ENCODE measurements at places on chromosomes 4 and X. TPM values are rescaled to one million over a fixed set of nuclear protein-coding genes. Genes with fewer than 3 reads are reported as not detected.

Gene ZAR1
- not detected for polyA plus RNA-seq

Gene CT45A3
- not detected for polyA plus RNA-seq

Gene AVPR2
- polyA plus RNA-seq = 22.1 TPM

GRCh38 chr4:159155119-159155518, 52.2 kb downstream of the RAPGEF2 start:
- no peak for DNase-seq

GRCh38 chr4:40940317-40940741, 190.6 kb downstream of the NSUN7 start:
- no peak for DNase-seq

DNA sequence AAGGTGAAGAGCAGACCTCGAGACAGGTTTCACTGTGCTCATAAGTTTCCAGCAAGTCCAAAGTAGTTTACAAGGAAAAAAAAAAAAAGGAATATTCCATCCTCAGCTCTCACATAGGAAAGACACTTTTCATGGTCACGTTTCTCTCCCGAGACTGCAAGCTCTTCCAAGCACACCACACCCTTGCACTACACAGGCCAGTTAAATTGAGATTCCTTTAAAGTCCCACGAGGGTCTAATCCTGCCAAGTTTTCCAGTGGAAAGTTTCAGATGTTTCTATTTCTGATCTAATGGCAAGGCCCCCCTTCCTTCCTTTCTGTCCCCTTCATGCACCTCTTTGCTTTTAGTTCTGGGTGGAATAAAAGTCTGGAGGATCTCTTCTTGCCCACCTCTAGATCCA, 67.9 kb upstream of the PCDH19 start:
- no peak for DNase-seq

Gene PABPC5
- 0.26 TPM for polyA plus RNA-seq

GRCh38 chr4:102599455-102599854, 98.3 kb downstream of the NFKB1 start:
- DNase-seq = no peak

DNA sequence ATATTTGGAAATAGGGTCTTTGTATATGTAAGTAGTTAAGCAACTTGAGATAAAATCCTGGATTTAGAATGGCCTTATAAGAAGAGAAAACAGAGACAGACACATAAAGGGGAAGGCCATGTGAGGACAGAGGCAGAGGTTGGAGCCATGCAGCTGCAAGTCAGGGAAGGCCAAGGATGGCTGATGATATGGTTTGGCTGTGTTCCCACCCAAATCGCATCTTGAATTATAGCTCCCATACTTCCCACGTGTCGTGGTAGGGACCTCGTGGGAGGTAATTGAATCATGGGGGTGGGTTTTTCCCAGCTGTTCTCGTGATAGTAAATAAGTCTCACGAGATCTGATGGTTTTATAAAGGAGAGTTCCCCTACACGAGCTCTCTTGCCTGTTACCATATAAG, 76.3 kb downstream of the STK32B start:
- DNase-seq = no peak

Measured in kidney (tissue), 22 donors.